ENCODE measurements at places on chromosomes 5 and 9.
A peak's percentile ranks its signal among the peaks of the same experiment; 100 is the strongest.

DNA sequence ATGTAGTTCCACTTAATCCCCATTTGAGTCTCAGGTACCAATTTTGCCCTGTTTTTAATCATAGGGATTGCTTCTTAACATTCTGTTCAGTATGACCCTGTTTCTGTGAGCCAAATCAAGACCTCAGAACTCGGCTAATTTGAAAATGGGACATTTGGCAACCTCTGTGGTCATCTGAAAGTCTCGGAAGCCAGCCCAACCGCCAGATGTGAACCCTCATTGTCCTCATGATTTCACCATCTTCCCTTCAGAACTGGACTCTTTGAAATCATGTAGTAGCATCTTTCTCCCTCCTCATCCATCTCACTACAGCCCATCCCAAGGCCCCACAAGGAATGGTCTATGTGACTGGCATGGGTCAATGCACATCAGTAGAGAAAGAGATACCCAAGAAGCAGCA, 88.9 kb downstream of the S1PR3 start:
- no peak for DNase-seq

DNA sequence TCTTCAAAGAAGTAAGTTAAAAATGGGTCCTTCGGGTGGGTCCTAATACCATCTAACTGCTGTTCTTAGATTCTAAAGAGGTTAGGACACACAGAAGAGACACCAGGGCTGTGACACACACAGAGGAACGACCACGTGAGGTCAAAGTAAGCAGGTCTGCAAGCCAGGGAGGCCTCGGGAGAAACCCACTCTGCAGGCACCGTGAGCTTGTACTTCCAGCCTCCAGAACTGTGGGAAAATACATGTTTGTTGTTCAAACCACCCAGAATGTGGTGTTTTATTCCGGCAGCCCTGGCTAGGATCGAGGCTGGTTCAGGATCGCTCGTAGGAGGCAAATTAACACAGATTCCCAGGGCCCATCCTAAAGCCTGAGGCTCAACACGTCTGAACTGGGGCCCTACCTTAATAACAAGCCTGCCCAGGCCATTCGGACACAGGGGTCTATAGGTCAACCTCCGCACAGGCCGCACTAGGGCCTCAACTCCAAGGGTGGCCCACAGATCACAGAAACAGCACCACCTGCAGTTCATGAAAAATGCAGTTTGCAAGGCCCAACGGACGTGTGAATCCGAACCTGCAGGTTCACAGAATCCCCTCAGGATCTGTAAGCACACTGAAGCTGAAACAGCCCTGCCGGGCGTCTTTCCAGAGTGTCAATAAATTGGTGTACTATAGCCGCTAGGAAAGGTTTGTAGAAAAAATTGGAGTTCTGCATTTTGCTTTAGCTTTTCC, 7.1 kb downstream of the MED10 start:
- no peak for DNase-seq

- no peak for DNase-seq
Observed at GRCh38 chr5:175597718-175598117, 60.2 kb upstream of the HRH2 start.

DNA sequence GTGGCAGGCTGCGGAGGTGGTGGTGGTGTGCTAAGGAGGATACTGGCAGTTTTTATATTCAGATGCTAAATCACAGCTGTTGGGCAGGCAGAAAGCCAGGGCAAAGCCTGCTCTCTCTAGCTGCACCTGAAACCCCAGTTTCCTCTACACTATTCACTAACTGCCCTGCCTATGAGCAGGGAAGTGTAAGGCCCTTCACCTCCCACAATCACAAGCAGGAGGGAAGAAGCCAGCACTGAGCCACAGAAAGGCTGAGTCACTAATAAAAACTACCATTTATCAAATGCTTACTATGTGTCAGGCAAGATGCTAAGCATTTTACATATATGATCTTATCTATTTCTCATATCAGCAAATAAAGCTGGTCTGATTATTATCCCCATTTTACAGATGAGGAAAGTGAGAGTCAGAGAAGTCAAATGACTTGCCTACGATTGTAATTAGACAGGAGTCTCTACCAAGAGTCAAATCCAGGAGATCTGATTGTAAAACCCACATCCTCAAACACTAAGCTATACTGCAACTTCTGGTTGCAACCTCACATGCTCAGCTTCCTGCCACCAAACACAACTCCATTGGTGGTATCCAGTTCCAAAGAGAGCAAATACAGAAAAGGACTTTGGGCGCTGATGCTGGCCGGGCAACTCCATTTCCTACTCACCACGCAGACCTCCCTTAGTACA, 17.7 kb upstream of the IL6ST start:
- no peak for DNase-seq

DNA sequence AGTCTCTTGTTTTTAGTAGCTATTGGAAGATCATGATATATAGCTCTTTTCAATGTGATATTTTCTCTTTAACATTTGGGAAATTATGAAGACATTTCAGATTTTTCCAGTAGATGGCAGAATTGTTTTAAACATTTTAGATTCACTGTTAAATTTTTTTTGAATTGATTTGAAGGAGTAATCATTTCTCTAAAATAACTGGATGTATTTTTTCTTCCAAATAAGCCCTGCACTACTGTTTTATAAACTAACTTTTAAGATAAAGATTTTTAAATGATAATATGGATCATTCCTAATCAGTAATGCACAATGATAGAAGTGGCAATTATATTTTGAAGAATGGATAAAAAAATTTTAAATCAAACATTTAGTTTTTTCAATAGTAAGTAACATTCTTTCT, 14.2 kb downstream of the NDUFAF2 start:
- DNase-seq: peak; percentile 23

GRCh38 chr5:44150075-44150723, 239.0 kb downstream of the FGF10 start:
- DNase-seq: no peak

DNA sequence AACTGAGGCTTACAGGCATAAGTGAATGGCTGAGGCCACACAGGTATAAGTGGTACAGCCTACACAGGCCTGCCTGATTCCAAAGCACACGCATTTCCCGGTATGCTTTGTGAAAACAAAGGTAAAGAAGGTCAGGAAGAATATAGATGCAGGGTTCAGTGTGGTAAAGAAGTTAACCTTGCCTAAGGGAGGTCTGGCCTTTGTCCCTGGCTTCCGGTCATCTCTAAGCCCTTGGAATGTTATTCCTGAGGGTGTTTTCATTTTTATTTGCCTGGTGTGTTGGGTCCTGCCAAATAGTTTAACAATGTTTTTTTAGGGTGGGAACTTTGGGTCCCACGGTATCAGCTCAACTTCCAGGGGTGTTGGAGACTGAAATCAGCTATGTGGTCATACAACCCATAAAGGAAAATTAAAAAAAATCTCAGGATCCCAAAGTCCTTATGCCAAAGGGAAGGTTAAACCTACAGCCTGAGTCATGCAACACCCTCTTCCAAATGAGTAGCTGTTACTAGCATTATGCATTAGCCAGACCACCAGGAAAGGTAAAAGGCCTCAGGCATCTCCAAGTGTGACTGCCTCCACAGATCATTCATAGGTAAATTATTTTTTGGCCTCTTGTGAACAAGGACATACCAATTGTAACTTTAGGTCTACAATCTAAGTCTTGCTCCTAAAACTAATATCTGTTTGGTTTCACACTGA, 124.6 kb downstream of the ATP10B start:
- no peak for DNase-seq

- no peak for DNase-seq
Observed at GRCh38 chr5:111231119-111231518, 6.9 kb downstream of the CAMK4 start.

GRCh38 chr9:35518225-35518821, 28.4 kb downstream of the RUSC2 start:
- DNase-seq: peak; percentile 89

DNA sequence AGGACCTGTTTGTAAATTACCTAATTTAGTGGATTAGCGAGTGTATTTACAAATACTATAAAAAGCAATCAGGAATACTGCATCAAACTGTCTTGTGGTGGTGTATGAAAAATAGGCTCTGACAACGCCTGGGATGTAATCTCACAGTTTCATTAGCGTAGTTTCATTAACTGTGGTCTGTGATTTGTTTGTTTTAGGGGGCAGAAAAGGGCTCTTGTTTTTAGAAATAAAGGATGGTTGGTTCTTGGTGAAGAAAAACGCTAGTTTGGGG, 1.4 kb downstream of the SLC44A1 start:
- DNase-seq: no peak

- no peak for DNase-seq
Observed at GRCh38 chr5:124660229-124661093, 86.0 kb downstream of the ZNF608 start.

DNA sequence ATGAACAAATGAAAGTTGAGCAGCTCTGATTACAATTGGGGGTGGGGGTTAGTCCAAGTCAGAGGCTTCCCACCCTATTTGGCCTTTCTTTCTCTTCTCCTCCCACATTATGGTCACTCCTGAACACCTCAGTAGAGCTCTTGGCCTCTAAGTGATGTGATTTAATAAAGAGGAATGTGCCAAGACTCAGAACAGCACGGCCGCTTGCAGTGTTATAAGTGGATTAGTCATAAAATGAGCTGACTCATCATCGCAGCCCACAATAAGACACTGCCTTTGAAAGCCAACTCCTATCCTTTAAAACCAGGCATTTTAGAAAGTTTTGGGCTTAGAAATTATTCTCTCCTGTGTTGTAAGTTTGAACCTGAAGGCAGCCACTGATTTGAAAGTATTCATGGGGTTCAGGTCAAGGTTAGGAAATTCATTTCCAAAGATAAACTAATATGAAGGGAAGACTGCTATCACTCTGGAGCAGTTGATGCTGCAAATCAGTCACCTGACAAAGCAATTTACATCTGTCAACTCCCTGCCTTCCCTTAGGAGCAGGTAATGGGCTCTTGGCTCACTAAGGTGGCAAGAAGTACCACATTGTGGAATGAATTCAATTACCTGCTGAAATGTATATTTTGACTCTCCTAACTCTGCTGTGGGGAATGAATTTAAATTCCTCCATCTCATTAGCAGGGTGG, 283.6 kb upstream of the NMUR2 start:
- peak; percentile 82 for DNase-seq

DNA sequence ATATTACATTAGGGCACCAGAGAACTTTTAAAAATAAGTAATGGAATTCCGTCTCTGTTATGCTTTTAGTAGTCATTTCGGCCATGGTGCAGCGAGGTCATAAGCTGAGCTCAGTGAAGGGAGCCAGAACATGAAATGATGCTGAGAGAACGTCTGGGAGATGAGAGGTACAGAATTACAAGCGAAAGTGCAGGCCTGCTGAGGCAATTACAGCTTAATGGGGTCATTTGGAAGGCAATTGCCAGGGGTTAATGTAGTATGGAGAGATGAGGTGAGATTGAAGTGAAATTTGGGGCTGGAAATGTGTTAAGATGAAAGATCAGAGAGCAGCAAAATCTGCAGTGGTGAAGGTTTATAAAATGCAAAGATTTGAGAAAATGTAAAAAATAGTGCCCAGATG, 96.5 kb downstream of the PBX3 start:
- DNase-seq: no peak

DNA sequence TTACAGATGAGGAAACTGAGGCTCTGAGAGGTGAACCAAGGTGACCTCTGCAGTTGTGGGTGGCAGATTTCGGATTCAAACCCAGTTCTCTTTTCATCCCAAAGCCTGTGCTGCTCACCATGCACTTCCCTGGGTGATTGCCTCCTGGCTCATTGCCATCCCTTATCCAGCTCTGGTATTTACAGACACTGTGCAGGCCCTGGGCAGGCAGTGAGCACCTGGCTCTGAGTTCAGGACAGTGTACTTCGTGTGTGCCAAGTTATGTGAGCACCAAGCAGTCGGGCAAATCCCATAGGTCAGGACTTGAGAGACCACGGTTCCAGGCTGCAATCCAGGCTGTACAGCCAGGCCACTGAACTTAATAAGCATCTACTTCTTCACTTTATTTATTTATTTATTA, 1.4 kb downstream of the LRSAM1 start:
- DNase-seq: no peak

DNA sequence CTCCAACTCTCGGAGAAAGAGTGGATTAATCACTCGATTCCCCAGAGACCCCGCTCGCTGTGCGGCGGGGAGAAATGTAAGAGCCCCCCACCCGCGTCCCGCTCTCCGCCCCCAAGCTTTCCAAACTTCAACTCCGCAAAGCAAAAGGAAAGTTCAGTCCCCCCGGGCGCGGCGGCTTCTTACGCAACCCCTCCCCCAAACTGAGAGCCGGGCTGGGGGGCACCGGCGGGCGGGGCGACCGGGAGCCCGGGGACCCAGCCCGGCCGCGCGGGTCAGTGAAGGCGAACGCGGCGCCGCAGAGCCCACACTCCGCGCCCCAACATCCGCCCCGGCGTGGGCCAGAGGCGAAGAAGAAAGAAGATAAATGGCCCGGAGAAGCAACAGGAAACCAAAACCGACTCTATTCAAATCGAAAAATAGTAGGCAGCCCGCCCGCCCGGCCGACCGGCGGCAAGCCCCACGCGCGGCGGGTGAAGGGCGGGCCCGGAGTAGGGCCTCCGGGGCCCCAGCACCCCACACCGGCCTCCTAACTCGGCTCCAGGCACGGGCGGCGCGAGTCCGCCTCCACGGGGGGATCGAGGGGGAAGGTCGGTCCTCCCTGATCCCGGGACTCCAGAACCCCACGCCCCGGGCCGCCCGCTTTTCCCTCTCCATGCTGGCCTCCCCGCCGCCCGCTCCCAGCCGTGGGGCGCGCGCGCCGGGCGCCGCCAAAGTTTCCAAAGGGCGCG, 720 bp downstream of the NOTCH1 start:
- no peak for DNase-seq

GRCh38 chr5:134449167-134449566, 37.5 kb upstream of the CDKN2AIPNL start:
- no peak for DNase-seq

GRCh38 chr5:74161170-74161569, 479.4 kb downstream of the ENC1 start:
- no peak for DNase-seq

- no peak for DNase-seq
Observed at GRCh38 chr5:141866096-141866495, 12.1 kb downstream of the PCDH1 start.

GRCh38 chr9:134346151-134346550, 19.9 kb downstream of the RXRA start:
- no peak for DNase-seq
